ENCODE measurements at places on chromosomes 7 and 10. TPM values are rescaled to one million over a fixed set of nuclear protein-coding genes. Genes with fewer than 3 reads are reported as not detected.

Gene KIAA1549
- polyA plus RNA-seq, result 1.4 TPM

- DNase-seq, result no peak
Measured at GRCh38 chr10:128316121-128316726, 190.0 kb upstream of the MKI67 start.

GRCh38 chr10:27948186-27948585 lies 50.7 kb downstream of the ODAD2 start:
- no peak for DNase-seq

GRCh38 chr7:7789551-7789988 lies 71.2 kb upstream of the RPA3 start:
- no peak for DNase-seq

- DNase-seq, result no peak
Measured at GRCh38 chr10:336247-336646, 201.0 kb downstream of the ZMYND11 start.

All from psoas muscle (tissue), 8 donors.